ENCODE measurements at places on chromosomes 7 and 10. TPM values are rescaled to one million over a fixed set of nuclear protein-coding genes. Genes with fewer than 3 reads are reported as not detected.

DNA sequence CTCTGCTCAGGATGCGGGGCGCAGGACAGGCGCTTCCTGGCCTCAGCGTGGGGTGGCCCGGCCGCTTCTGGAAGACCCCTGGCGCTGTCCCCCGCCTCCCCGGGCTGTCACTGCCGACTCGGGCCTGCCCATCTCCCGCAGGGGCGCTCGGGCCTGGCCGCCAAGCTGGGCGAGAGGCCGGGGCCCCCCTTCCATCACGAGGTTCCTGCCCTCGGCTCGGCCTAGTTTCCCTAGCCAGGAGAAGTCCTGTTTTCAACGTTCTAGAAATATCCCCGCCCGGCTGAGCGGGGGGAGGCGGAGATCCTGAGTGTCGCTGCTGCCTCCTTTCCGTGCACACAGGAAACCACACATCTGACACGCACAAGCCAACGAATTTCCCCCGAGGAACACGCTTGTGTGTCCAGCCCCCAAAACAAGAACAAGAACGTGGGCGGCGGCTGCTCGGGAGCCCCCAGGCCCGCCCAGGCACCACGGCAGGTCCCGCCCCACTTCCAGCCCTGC is 33.7 kb downstream of the AP5Z1 start:
- no peak for DNase-seq

INSYN2A gene
- total RNA-seq: 3.9 TPM

GRCh38 chr10:33506838-33507661 is 172.6 kb upstream of the NRP1 start:
- no peak for DNase-seq

DNA sequence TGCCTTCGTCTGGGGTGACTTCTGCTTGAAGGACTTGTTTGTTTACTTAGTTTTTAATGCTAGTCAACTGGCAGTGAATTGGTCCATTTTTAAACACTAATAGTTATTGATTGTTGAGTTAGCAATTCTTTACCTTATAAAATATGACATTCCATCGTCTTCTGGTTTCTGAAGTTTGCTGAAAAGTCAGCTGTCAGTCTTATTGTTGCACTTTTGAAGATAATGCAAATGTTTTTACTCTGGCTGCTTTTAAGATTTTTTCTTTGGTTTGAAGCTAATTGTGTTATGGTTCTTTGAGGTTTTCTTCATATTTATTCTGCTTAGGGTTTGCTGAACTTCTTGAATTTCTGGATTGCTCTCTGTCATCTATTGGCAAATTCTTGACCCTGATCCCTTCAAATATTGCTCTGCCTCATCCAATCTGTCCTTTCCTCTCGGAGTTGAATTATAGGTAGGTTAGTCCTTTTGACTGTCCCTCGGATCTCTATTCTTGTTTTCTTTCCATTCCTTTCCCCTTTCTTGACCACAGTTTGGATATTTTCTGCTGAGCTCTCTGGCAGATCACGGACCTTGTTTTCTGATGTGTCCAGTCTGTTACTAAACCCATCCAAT is 24.2 kb downstream of the MGMT start:
- DNase-seq: no peak

AMPH gene
- total RNA-seq: 2.4 TPM

GRCh38 chr10:59865101-59865500 is 41.3 kb downstream of the CCDC6 start:
- DNase-seq: no peak

SLC16A9 gene
- 2.4 TPM for total RNA-seq

GRCh38 chr10:130787821-130788220 is 523.7 kb downstream of the TCERG1L start:
- DNase-seq: no peak

- no peak for DNase-seq
These were observed 566.4 kb downstream of the SORCS3 start for GRCh38 chr10:105207476-105207995.

- peak; percentile 46 for DNase-seq
These were observed 509 bp downstream of the AHR start for GRCh38 chr7:17298840-17299482.

GRCh38 chr10:47035819-47036337 is 124.7 kb downstream of the PTPN20 start:
- no peak for DNase-seq

BBIP1 gene
- total RNA-seq: 26.7 TPM

DNA sequence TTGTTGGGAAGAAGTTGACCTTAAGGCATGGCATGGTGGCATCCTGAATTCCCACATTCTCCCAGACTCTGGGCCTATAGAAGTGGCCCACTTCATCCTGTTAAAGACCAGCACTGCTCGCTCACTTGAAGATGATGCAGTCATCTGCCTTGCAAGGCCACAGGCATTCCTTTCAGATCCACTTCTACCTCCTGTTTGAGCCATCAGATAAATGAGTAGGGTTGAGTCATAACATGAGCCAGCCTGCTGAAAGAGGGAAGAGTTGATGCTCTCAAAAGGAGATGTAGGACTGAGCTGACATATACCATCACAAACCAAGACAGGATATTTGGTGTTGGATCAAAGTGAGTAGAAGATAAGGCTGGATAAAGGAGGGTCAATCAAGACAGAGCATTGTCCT is 1.5 kb upstream of the EBLN1 start:
- no peak for DNase-seq

DNA sequence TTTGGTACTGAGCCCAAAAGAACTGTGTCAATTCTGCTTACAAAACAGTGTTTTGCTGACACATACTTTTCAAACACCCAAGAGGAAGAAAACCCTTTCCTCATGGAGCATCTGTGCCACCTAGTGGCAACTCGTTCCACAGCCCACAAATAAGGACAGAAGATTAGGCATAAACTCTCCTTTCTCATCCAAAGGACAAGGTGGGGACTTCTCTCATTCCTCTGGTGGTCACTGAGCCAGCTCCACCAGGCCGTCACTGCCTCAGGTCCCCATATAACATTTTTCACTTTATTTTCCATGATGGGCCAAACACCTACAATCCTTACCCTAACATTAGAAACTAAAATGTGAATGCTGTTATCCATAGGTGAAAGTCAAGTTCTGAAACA is 76.9 kb downstream of the RNF216 start:
- peak; percentile 92 for DNase-seq

GRCh38 chr7:5694912-5695726 is 86.3 kb downstream of the RNF216 start:
- DNase-seq: peak; percentile 78

ADIRF gene
- total RNA-seq: 21.9 TPM

DNA sequence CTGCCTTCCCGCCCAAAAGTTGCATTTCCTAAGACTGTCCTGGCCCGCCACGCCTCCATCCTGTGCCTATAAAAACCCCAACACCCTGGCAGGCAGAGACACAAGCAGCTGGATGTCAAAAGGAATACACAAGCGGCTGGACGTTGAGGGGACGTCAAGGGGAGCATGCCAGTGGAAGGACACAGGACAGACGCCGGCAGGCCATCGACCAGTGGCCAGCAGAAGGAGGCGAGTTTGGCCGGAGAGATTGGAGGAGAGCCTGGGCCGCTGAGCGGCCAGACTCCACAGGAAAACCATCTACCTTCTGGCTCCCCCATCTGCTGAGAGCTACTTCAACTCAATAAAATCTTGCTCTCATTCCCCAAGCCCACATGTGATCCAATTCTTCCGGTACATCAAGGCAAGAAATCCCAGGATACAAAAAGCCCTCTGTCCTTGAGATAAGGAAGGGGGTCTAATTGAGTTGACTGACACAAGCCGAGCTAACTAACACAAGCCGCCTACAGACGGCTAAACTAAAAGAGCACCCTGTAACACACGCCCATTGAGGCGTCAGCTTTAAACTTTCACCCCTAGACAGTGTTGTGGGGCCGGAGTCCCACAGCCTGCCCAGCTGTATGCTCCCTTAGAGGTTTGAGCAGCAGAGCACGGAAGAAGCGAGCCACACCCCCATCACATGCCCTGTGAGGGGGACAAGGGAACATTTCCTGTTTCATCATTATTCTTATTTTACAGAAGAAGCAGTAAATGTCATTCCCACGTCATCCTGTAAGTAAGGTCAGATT is 150.3 kb upstream of the PHYHIPL start:
- DNase-seq: no peak

DNA sequence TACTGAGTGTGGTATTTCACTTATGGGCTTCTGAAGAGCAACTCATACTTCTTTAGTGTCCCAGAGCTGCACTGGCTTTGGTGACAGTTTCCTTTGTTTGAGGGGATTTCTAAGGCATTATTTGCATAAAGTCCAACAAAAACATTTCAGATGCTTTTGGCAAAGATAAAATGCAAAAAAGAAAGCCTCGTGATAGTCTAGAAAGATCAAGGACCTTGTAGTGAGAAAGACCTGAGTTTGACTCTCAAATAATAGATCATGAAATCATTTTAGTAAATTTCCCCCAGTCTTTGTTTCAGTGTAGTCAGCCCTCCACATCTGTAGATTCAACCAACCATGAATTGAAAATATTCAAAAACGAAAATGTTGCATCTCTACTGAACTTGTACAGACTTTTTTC is 107.4 kb downstream of the EEPD1 start:
- no peak for DNase-seq

GRCh38 chr7:25949736-25950487 is 202.1 kb upstream of the NFE2L3 start:
- DNase-seq: no peak

DNA sequence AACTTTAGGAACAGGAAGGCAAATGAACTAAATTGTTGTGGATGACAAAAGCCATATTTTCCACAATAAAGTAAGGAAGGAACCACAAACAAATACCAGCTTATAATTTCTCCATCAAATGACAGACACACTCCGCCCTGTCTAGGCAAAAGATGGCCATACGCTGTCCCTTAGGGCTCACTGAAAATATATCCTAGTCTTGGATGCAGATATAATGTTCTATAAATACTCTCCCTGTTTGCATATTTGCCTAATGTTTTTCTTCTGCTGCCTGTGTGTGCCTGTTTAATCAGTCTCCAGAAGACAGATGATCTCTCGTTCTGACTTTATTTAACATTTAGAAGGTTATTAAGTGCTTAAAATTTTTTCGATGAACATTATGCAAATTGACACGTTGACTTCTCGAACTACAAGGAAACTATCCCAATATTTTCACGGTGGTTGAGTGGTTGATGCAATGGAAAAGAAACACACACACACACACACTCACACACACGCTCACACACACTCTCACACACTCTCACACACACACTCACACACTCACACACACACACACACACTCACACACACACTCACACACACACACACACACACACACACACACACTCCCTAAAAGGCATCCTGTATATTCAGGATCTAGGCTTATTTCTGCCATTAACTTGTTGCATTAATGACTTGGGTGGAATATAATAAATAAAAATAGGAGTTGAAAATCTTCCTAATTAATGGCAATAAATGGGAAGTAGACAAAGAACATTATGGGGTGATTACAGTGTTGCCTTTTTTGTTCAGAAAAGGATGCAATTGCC is 297.1 kb downstream of the PRPF18 start:
- DNase-seq: no peak

CALHM3 gene
- total RNA-seq: not detected

DNA sequence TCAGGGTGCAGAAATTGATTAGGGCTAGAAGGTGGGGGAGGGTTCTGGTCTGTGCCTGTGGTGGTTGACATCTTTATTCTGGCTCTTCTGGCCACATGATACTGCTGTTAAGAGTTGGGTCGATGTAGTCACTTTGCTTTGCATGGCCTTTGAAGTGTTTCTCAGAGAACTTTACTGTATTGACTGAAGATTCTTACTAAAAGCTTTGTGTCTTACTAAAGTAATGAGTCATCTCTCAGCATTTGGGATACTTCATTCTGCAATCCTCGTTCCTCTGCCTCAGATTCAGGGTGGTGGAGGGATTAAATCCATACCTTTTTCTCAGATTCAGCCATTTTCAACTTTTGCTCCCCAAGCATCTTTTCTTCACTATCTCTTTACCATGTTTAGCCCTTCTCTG is 38.6 kb downstream of the STEAP4 start:
- DNase-seq: no peak

GRCh38 chr7:98168181-98168903 is 42.9 kb upstream of the BHLHA15 start:
- peak; percentile 56 for DNase-seq

ELN gene
- total RNA-seq: 583 TPM

DNA sequence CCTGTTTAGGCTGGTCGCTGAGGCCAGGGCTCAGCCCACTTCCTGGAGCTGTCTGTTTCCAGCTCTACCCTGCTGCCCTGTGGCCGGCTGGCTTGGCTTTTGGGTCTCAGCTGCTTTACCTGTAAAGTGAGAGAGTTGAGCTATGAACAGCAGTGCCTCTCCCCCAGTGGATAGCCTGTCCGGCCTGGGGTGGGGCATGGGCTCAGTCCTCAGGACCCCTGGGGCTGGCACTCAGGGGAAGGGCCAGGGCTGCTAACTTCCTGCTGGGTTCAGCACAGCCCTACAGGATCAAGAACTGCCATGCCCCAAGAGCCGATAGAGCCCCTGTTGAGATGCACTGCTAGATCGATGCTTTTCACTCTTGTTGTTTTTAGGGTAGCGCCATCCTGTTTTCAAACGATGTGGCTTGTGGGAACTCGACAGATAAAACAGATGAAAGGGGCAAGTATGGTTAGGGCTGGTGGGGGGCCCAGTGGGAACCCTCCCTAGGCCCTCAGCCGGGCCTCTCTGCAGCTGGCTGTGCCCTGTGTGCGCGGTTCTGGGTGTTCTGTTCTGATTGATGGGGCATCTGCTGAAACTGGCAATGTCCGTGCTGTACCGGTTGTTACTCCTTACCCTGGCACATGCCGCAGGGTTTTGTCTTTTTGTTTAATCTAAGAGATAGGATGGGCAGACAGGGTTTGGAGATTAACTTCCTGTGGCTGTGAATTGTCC is 10.0 kb upstream of the SFRP5 start:
- no peak for DNase-seq

GRCh38 chr7:149719912-149720335 is 53.5 kb downstream of the ZNF467 start:
- DNase-seq: no peak

RBM28 gene
- total RNA-seq: 6.7 TPM

DKK1 gene
- total RNA-seq: 26.5 TPM

GRCh38 chr10:108808228-108808627 is 1115.1 kb downstream of the XPNPEP1 start:
- DNase-seq: no peak

DNA sequence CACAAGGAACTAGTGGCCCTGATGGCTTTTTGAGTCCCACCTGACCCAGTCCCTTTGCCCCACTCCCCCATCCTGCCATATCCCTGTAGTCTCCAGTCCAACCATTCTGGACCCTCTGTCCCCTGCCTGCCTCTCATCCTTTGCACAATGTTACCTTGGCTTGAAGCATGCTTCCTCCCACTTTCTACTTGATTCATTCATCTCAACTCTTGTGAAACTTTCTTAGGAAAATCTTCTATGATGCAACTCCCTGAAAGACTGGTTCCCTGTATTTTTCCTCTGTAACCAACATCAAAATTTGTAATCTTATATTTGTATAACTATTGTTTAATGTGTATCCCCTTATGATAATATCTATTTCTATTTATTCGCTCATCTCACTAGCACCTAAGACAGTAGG is 151.5 kb downstream of the LRRTM3 start:
- no peak for DNase-seq

CDH23 gene
- total RNA-seq: 7.0 TPM

- DNase-seq: no peak
These were observed 421.1 kb upstream of the SEMA3C start for GRCh38 chr7:81339946-81340345.
